ENCODE measurements at places on chromosomes 11 and 22. TPM values are rescaled to one million over a fixed set of nuclear protein-coding genes. Genes with fewer than 3 reads are reported as not detected.

ACTN3 gene
- polyA plus RNA-seq, result 6.8 TPM

PIH1D2 gene
- polyA plus RNA-seq, result 97.8 TPM

DDTL gene
- polyA plus RNA-seq, result 0.30 TPM

GRCh38 chr22:20117633-20118299, 740 bp upstream of the TRMT2A start:
- peak overlapping the region; percentile 88 for H3K27ac ChIP-seq
- H3K36me3 ChIP-seq, result no peaks in the 10 kb centered on the region
- no peak for DNase-seq
- H3K4me3 ChIP-seq, result peak overlapping the region; percentile 94
- H3K27me3 ChIP-seq, result no peaks in the 10 kb centered on the region

- no peaks in the 10 kb centered on the region for H3K36me3 ChIP-seq
- no peak overlapping the region for H3K27ac ChIP-seq
- no peaks in the 10 kb centered on the region for H3K27me3 ChIP-seq
- no peak overlapping the region for H3K4me3 ChIP-seq
Observed at GRCh38 chr11:110621826-110622225, 90.4 kb downstream of the ARHGAP20 start.

GRCh38 chr11:32080361-32080980, 10.4 kb upstream of the RCN1 start:
- H3K27me3 ChIP-seq, result no peaks in the 10 kb centered on the region
- no peaks in the 10 kb centered on the region for H3K36me3 ChIP-seq
- no peak overlapping the region for H3K4me3 ChIP-seq
- no peaks in the 10 kb centered on the region for H3K4me1 ChIP-seq
- no peak for DNase-seq

DNA sequence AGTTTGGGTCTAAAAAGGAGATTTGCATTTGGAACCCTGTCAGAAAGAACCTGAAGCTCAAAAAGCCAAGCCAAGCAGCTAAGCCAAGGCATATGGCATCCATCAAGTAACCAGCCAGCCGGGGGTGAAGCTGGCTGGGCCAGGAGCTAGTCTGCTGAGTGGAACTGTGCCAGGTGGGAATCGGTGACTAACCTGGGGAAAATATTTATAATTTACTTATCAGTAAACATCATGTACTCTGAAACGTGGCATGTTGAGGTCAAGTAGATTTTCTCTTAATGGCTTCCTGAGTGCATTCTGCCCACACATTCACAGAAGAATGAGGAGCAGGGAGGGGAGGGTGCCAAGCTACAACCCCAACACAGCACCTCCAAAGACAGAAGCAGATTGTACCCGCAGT, 70.5 kb upstream of the SESN3 start:
- H3K36me3 ChIP-seq, result no peaks in the 10 kb centered on the region
- H3K27ac ChIP-seq, result no peak overlapping the region
- H3K27me3 ChIP-seq, result no peaks in the 10 kb centered on the region
- H3K4me3 ChIP-seq, result no peak overlapping the region
- no peak for DNase-seq

GRCh38 chr22:45224988-45225731, 15.5 kb downstream of the KIAA0930 start:
- no peak overlapping the region for H3K4me3 ChIP-seq
- H3K36me3 ChIP-seq, result no peaks in the 10 kb centered on the region
- no peak for DNase-seq
- H3K27ac ChIP-seq, result no peak overlapping the region
